ENCODE measurements at places on chromosomes 2 and 18. TPM values are rescaled to one million over a fixed set of nuclear protein-coding genes. Genes with fewer than 3 reads are reported as not detected.

DNA sequence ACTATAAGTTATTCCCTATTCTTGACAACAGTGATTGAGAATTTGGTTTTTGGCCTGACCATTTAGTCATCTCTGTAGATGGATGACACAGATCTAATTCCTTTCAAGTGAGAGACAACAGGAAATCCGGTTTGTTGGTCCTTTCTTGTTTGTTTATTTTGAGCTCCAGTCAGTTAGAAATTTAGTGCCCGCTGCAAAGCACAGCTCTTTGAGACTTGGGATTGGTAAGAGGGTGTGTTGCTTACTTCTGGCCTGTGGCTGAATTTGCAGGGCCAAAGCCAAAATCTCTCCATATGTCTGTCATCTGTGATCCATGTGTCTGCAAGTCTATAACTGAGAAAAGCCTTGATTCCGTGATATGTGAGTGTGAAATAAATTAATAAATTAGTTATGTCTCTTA lies 74.3 kb downstream of the BIN1 start:
- DNase-seq = no peak

DNA sequence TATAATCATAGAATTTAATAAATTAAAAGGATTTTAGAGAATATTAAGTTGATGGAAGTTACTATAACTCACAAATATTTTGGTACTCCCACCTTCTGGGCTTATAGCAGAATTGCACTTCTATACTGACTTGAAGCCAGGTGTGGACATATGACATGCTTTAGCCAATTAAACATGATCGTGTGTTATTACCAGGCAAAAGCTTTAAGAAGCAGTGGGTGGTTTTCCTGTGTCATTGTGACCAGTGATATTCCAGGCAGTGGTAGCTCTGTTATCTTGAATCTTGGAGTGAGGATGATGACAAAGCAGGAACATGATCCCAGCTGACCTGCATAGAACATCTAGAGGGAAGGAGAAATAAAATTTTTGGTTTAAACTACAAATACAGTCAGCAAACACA lies 370.9 kb upstream of the ZEB2 start:
- no peak for DNase-seq

GCG gene
- total RNA-seq = not detected

- DNase-seq = no peak
Measured at GRCh38 chr2:81050580-81051095, 746.1 kb upstream of the LRRTM1 start.

COL4A3 gene
- not detected for total RNA-seq

GRCh38 chr18:53489266-53489665 lies 735.2 kb downstream of the MBD2 start:
- DNase-seq = no peak

MC4R gene
- total RNA-seq = not detected

PTPRM gene
- total RNA-seq = 6.1 TPM

DNA sequence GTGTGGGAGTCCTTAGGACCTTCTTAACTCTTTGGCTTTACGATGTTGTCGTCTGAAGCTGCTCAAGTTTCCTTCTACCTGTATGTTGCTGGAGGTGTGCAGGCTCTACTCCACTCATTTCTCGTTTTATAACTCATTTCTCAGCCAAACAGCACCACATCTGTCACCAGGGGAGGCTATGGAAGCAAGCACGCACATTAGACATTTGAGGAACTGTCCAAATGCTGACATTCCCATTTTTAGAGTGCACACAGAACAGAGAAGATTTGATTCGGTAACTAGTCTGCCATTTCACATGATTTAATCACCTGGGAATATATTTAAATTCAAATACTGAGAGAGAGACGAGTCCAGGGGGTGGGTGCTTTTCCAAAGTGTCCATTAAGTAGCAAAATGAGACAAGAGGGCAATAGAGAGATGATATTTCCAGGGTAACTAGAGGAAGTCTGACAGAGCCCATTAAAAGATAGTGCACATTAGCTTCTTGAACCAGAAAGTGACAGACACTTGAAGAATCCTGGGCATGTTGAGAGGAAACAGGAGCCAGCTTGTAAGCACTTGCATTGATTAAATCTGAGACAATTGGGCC lies 793.3 kb downstream of the TDRD15 start:
- no peak for DNase-seq

- DNase-seq = no peak
Measured at GRCh38 chr2:8544171-8544785, 137.6 kb upstream of the ID2 start.

- peak; percentile 72 for DNase-seq
Measured at GRCh38 chr2:219551441-219552381, 7.9 kb downstream of the TMEM198 start.

- DNase-seq = no peak
Measured at GRCh38 chr2:31986906-31987305, 23.9 kb downstream of the MEMO1 start.

TMEM37 gene
- not detected for total RNA-seq

DNA sequence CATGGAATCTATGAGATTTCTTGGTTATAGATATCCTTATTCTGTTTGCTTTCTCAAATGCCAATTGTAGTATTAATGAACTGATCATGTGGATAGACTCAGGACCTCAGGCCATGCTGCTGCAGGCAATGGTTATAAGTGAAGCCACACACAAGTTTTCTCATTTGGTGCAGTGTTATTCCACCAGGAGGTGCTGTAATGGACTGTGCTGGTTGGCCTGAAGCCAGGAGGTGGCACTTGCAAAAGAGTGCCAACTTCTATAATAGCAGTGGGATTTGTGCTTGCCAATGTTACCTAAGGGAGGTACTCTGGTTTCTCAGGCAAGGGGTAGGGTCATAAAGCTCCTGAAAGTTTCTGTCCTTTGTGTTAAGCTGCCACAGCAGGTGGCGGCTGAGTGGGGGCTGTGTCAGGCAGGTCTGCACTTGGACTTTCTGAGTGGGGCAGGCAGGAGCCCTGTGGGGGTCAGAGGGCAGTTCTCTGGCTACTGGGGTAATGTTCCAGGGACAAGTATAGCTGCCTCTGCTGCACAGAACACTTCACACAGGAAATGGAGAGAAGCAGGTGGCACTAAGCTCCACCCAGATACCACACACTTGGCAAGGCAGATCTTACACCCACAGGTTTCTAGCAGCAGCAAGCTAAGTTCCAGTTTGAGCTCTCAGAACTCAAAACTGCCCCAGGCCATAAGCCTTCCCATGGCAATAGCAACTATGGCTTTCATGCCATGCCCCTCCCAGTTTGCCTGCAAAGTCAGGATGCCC lies 352.6 kb upstream of the CWC22 start:
- DNase-seq = no peak

GAD1 gene
- 0.86 TPM for total RNA-seq

- no peak for DNase-seq
Measured at GRCh38 chr2:162000431-162000830, 73.6 kb downstream of the DPP4 start.

All from activated naive CD4-positive, alpha-beta T cell treated with anti-CD3 and anti-CD28 coated beads for 36 hours (primary cell).